Stimulated activated CD4-positive, alpha-beta T cell treated with anti-CD3 and anti-CD28 coated beads, TNF-alpha, amount 100 ng/mL, for 1 hour (primary cell): ENCODE measurements at places on chromosomes 4 and X.

GRCh38 chr4:79042079-79042674 is 102.9 kb upstream of the PAQR3 start:
- no peak for DNase-seq

DNA sequence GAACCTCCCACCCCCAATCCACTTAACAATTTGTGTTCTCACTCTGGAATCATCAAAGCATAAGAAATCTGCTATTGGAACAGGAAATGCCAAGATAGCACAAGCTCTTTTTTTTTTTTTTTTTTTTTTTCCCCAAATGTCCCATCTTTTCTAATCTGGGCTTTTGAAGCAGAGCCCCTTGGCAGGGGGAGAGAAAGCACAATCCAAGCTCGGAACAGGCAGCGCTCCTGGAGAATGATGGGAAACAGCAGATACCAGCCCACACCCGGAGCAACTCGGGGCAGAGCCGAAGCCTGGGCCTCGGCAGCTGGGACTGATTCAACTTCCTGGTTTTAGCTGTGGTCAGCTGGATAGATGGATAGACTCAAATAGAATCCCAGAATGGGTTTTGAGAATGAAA is 235.1 kb downstream of the QDPR start:
- DNase-seq, result no peak

GRCh38 chr4:8198906-8199593 is at the start of gene SH3TC1:
TSS of gene SH3TC1 (plus strand) at chr4:8199290. CDS start at chr4:8205195, 5,905 bp downstream.
- no peak for DNase-seq

DNA sequence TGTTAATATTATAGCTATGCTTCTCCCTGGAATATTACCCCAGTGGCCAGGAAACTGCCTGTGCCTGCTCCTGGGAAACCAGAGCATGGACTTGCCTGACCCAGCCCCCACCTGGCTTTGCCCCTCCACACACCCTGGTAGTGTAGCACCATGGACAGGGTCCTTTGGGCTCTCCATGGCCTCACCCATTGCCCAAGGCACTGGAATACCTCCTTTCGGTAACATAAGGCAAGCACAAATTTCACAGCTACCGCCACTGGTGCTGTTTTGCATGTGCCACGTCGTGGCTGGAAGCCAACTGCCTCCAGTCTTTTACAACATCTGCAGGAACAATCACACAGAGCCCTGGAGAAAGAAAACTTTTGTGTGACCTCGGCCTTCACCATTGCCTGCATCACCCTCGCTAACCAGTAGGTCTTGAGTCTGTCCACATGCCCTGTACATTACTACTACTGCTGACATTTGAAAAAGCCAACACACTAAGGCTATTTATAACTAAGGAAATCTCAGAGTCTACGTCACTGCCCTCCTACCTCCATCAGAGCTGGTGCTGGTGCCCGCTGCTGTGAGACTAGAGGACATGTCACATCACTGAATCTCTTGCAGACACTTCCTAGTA is 47.7 kb downstream of the HPGD start:
- DNase-seq, result no peak

DNA sequence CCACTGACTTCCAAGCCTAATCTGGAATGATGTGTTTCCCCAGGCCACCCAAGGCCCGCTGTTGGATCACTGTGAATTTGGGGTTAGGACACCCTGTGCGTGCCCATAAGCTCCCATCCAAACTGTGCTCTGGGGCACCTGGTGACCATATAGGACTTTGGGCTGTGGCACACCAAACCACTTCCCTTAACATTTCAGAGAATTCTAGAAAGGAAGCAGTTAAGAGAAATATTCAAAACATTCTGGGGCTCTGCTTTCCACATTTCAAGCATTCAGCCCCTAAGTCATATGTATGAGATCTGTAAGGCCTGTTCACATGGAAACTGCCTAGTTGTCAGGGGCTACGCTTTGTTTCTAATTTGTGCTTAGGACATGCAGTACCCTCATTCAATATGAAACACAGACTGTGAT is 14.4 kb downstream of the VGLL1 start:
- DNase-seq, result no peak

DNA sequence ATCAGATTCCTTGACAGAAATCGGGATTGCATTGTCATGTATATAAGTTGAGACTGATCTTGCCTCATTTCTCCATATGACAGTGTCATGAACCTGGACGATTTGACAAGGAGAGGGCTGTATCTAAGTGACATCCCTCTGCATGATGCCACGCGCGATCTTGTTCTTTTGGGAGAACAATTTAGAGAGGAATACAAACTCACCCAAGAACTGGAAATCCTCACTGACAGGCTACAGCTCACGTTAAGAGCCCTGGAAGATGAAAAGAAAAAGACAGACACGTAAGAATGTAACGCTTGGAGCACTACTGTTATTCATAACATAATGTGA is 40.9 kb downstream of the GUCY1B1 start:
- no peak for DNase-seq

- no peak for DNase-seq
These were observed 60.7 kb upstream of the HELT start for GRCh38 chr4:184957446-184958115.

GRCh38 chr4:338759-339097 is 1.1 kb downstream of the ZNF141 start:
- no peak for DNase-seq

DNA sequence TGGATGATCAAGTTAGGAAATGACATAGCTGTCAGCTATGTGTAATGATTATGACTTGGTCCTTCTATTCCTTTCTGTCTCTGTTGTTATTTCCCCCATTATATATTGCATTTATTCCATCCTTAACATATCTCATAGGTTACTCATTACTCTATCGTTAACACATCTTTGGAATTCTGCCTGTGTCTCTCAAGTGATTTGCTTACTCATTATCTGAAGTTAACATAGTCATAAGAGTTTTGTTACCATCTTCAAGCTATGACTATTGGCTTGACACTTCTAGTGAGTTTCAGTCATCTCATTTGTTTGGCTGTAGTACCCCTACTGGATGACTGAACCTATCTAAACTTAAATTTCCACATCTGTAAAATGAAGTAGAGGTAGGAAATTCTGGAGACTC is 286.1 kb upstream of the PPP1R2C start:
- no peak for DNase-seq

DNA sequence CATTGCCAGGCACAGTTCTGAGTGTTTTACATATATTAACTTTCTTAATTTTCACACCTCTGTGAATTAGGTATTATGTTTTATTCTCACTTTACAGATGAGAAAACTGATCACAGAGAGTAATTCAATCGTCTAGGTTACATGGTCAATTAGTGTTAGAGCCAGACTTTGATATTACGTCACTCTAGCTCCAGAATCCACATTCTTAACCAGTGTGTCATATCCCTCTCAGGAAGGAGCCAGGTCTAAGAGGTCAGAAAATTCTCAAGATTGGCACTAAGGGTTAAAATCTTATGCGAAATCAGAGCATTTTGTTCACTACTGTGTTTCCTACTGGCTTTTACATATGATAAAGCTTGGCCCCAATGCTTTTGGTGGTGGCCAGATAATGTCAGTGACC is 7.4 kb downstream of the DMP1 start:
- no peak for DNase-seq

DNA sequence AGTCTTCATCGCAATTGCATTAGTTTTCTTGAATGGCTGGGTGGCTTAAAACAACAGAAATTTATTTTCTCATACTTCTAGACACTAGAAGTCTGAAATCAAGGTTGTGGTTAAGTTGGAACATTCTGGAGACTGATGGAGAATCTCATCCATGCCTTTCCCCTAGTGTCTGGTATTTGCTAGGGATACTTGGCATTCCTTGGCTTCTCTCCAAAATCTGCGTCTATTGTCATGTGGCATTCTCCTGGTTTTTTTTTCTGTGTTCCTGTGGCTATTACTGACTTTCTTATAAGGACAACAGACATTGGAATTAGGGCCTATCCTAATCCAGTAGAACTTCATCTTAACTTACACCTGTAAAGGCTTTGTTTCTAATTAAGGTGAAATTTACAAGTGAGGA is 272.8 kb upstream of the EPHA5 start:
- no peak for DNase-seq

GRCh38 chrX:7170898-7171297 is 22.9 kb upstream of the PUDP start:
- no peak for DNase-seq

- no peak for DNase-seq
These were observed 33.8 kb downstream of the TNIP3 start for GRCh38 chr4:121130326-121130660.

DNA sequence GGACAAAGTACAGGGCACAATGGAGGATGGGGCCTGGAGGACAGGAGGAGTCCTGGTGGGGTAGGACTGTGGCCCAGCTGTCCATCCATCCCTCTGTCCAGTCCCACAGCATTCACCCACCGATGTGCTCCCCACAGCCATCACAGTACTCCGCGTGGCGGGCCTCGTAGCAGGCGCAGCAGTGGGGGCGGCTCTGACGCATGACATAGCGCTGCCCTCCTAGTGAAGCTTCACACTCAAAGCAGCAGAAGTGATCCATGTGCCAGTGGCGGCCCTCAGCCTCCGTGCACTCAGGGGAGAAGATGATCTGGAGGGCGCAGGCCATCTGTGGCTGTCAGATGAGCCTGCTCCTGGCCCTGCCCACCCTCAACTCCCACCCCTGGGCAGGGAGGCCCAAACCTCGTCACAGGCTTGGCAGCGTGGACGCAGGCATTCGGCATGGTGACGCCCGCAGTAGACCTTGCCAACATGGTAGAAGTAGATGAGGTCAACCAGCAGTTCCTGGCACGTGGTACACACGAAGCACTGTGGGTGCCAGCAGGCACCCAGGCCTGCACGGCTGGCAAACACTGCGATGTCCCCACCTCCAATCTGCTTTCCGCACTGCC is 6.3 kb downstream of the PLP2 start:
- DNase-seq, result no peak

- DNase-seq, result no peak
These were observed 383 bp downstream of the PCYT1B start for GRCh38 chrX:24646745-24647182.

DNA sequence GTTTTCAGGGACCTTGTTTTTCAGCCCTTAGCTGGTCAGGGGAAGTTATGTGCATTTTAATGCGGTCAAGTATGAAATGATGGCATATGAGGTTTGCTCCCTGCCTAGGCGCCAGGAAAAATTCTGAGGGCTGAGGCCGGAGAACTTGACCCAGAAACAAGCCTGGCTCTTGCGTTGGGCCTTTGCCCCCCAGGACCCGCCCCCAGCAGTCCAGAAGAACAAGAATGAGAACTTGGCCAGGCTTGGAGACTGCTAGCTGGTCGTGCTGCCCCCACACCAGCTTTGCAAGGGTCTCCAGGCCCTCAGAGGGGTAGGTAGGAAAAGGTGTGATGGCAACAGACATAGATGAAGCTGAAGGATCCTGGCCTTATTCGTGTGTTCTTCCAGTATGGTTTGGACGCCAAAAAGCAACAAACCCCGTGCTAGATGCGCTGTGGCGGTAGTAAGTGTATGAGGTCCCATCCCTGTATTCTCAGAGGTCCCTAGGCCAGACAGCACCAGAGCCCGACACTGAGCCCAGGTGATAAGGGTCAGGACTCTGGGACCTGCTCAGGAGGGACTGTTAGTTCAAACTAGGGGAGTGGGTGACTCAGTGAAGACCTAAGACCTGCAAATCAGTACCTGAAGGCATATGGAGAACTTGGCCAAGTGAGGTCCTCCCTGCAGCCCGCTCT is 10.5 kb downstream of the NKX3-2 start:
- no peak for DNase-seq

DNA sequence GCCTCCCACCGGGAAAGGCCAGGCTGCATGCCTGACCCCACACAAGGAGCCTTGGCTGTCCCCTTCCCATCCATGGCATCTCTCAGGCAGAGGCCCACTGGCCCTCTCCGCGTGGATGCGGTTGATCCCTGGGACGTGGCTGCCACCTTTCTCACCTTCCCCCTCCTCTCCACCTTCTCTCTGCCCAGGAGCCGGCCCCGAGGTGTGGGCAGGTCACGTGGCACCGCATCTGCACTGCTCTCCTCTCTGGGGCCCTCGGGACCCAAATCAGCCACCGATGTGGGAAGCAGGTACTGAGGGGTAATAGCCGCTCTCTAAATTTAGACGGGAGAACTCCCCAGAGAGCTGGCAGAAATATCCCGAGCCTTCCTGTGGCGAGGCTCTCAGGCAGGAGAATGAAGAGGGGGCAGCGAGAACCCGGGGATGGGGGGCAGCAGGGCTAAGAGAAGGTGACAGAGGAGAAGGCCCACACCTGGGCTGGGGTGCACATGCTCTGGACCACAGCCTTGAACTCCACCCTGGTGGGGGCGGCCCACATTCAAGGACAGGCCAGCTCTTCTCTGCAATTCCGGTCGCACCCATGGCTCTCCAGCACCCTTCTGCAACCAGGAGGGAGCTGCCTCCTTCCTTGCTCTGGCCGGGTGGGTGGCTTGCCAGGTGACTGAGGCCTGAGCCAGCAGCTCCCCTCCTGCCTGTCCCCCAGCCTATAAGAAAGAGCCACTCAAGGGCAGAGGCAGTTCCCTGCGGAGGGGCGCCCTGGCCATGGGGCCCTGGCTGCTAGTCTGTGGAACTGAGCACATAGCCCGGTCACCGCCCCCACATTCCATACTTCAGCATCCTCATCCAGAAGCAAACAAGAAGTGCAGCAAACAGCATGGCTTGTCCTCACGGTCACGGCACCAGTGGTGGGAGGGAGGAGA is 9.6 kb upstream of the DUSP9 start:
- DNase-seq, result no peak

DNA sequence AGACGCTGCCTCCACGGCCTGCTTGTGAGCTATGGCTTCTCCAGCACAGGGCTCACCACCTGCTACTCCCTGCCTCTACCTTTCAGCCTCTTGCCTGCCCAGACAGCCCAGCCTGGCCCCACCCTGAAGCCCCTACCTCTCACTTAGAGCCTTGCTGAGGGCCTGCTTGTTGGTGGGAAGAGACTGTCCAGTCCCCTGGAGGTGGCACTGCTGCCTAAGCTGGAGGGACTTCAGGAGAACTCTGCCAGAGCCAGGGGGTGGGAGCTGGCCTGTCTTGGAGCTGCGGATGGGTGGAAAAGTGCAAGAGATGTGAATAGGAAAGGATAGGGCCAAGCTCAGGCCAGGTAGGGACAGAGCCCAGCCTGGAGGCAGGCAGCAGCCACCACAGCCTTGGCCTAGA is 2.7 kb upstream of the ZNF185 start:
- DNase-seq, result no peak

DNA sequence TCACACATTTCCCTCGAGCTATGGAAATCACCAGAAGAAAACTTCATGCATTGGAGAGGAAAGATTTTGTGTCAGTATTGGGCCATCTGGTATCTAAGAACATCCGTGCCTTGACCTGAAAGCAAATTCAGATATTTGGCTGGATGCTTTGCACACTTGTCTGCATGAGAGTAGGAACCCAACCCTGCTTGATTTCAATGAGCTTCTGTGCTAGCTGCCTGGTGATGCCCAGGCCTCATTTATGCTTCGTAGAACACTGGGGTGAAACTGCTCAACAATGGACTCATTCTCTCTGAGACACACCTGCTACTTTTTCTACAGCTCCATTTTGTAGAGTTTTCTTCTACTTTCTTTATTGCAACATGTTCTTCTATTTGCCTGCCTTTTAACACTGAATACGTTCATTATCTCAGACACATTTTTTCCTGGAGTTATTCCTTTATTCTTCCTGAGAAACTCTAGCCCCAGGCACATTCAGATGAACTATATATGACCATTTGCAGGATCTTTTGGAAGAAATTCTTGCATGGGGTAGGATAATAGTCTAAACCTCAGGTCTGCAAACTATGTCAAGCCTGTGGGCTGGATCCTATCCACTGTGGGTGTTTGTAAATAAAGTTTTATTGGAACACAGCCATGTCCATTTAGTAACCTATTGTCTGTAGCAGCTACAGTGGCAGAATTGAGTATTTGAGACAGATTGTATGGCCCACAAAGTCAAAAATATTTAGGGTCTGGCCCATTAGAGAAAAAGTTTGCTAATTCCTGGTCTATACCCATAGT is 83.8 kb upstream of the CLCN4 start:
- DNase-seq, result no peak
